ENCODE measurements at places on chromosomes 3 and 15. TPM values are rescaled to one million over a fixed set of nuclear protein-coding genes. Genes with fewer than 3 reads are reported as not detected.

GRCh38 chr15:27410996-27411605, 440.1 kb downstream of the GABRG3 start:
- H3K36me3 ChIP-seq: no peaks in the 10 kb centered on the region
- H3K27ac ChIP-seq: no peak overlapping the region
- no peak for DNase-seq
- H3K4me3 ChIP-seq: no peak overlapping the region
- peaks cover 45% of the 10 kb centered on the region for H3K4me1 ChIP-seq

DNA sequence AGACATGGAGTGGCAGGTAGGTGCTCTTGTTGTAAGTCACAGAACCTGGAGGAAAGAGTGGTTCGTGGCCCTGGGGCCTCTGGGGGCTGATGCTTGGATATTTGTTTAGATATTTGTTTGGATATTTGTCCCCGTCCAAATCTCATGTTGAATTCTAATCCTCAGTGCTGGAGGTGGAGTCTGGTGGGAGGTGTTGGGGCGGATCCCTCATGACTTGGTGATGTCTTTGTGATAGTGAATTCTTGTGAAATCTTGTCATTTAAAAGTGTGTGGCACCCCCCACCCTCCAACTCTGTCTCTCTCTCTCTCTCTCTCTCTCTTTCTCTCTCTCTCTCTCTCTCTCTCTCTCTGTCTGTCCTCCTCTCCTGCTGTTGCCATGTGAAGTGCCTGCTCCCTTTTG, 122.4 kb downstream of the LPP start:
- H3K4me3 ChIP-seq: no peak overlapping the region
- no peaks in the 10 kb centered on the region for H3K36me3 ChIP-seq
- DNase-seq: no peak
- H3K27ac ChIP-seq: no peak overlapping the region
- peaks cover 10% of the 10 kb centered on the region for H3K4me1 ChIP-seq

DNA sequence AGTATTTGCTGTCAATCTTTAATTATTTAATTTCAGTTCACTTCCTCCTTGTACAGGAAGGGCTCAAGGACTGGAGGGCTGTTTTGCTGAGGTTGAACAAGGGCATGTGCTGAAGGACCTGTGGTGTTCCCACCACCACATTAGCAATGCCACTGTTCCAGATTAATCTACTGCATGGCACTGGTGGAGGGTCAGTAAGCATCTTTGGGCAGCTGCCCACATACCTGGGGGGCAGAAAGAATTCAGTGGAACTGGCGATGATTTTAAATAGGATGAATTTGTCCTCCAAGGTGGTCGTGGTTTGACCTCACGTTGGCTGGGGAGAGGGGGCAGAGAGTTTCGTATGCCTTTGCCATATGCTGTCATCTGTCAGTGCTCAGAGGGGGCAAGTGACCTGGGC, 244.8 kb downstream of the TLE3 start:
- no peak overlapping the region for H3K4me3 ChIP-seq
- no peak overlapping the region for H3K27ac ChIP-seq
- no peak for DNase-seq
- H3K27me3 ChIP-seq: no peaks in the 10 kb centered on the region

GRCh38 chr3:49839193-49839809, 17.1 kb downstream of the TRAIP start:
- no peaks in the 10 kb centered on the region for H3K4me1 ChIP-seq
- peak; percentile 81 for DNase-seq
- H3K36me3 ChIP-seq: no peaks in the 10 kb centered on the region
- H3K27me3 ChIP-seq: no peaks in the 10 kb centered on the region

GRCh38 chr3:105495021-105495420, 128.3 kb downstream of the ALCAM start:
- no peaks in the 10 kb centered on the region for H3K36me3 ChIP-seq
- H3K4me1 ChIP-seq: peaks cover 10% of the 10 kb centered on the region
- DNase-seq: no peak
- no peak overlapping the region for H3K27ac ChIP-seq
- H3K4me3 ChIP-seq: no peak overlapping the region
- no peaks in the 10 kb centered on the region for H3K27me3 ChIP-seq

GRCh38 chr15:42456531-42456930, 34.4 kb downstream of the ZNF106 start:
- peak overlapping the region; percentile 96 for H3K27ac ChIP-seq
- no peak for DNase-seq
- H3K36me3 ChIP-seq: no peaks in the 10 kb centered on the region
- peak overlapping the region; percentile 26 for H3K4me3 ChIP-seq
- H3K4me1 ChIP-seq: peaks cover 38% of the 10 kb centered on the region
- H3K27me3 ChIP-seq: no peaks in the 10 kb centered on the region

GRCh38 chr15:73078722-73079121, 26.5 kb downstream of the NEO1 start:
- H3K36me3 ChIP-seq: no peaks in the 10 kb centered on the region
- peaks cover 23% of the 10 kb centered on the region for H3K4me1 ChIP-seq
- H3K4me3 ChIP-seq: no peak overlapping the region
- DNase-seq: peak; percentile 25
- H3K27ac ChIP-seq: peak overlapping the region; percentile 30
- H3K27me3 ChIP-seq: no peaks in the 10 kb centered on the region

- no peaks in the 10 kb centered on the region for H3K4me1 ChIP-seq
- no peak overlapping the region for H3K4me3 ChIP-seq
- H3K27me3 ChIP-seq: no peaks in the 10 kb centered on the region
- H3K36me3 ChIP-seq: no peaks in the 10 kb centered on the region
These were observed 89.0 kb downstream of the CHSY1 start for GRCh38 chr15:101162701-101163483.

GRCh38 chr3:10518506-10519150, 13.2 kb upstream of the ATP2B2 start:
- H3K4me1 ChIP-seq: no peaks in the 10 kb centered on the region
- H3K27ac ChIP-seq: no peak overlapping the region

Gene LRRC3B
- 8.2 TPM for total RNA-seq

Gene SAMD7
- total RNA-seq: not detected

Gene GATM
- 21.3 TPM for total RNA-seq

Gene GP5
- total RNA-seq: 0.03 TPM
